Activated CD8-positive, alpha-beta memory T cell treated with anti-CD3 and anti-CD28 coated beads for 48 hours (primary cell): ENCODE measurements at places on chromosomes 1 and 21.

GRCh38 chr1:207463571-207463970 lies 9.4 kb downstream of the CR2 start:
- DNase-seq, result no peak

- no peak for DNase-seq
Observed at GRCh38 chr1:243924588-243925349, 74.7 kb upstream of the AKT3 start.

GRCh38 chr1:5638582-5638981 lies 353.6 kb downstream of the NPHP4 start:
- no peak for DNase-seq

- DNase-seq, result no peak
Observed at GRCh38 chr1:160284220-160284781, 632 bp downstream of the PEX19 start.

DNA sequence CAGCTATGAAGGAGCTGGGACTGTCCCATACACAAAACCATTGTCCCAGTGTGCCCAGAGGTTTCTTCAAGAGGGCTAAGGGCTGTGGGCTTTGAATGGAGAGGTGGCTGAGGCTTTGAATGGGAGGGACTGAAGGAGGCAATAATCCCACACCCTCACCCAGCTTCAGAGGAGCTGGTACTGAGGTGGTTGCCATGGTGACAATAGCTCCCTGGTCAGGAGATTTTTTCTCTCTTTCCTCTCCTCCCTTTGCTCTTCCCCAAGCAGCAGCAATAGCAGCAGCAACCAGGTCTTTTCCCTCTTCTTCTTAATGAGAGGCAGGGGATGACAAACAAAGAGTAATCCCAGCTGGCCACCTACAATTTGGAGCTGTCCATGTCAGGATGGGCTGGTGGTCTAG lies 1.6 kb downstream of the HPCAL4 start:
- no peak for DNase-seq
